ENCODE measurements at places on chromosomes 12 and 14. TPM values are rescaled to one million over a fixed set of nuclear protein-coding genes. Genes with fewer than 3 reads are reported as not detected.

GRCh38 chr14:45145214-45145613 lies 9.5 kb downstream of the FANCM start:
- no peak for DNase-seq
- H3K27me3 ChIP-seq = no peaks in the 10 kb centered on the region
- no peak overlapping the region for H3K4me3 ChIP-seq
- peaks cover 12% of the 10 kb centered on the region for H3K4me1 ChIP-seq
- no peak overlapping the region for H3K27ac ChIP-seq

- no peaks in the 10 kb centered on the region for H3K4me1 ChIP-seq
- H3K4me3 ChIP-seq = no peak overlapping the region
- no peaks in the 10 kb centered on the region for H3K27me3 ChIP-seq
- no peak overlapping the region for H3K27ac ChIP-seq
Observed at GRCh38 chr12:98612696-98613334, 19.3 kb downstream of the SLC25A3 start.

DNA sequence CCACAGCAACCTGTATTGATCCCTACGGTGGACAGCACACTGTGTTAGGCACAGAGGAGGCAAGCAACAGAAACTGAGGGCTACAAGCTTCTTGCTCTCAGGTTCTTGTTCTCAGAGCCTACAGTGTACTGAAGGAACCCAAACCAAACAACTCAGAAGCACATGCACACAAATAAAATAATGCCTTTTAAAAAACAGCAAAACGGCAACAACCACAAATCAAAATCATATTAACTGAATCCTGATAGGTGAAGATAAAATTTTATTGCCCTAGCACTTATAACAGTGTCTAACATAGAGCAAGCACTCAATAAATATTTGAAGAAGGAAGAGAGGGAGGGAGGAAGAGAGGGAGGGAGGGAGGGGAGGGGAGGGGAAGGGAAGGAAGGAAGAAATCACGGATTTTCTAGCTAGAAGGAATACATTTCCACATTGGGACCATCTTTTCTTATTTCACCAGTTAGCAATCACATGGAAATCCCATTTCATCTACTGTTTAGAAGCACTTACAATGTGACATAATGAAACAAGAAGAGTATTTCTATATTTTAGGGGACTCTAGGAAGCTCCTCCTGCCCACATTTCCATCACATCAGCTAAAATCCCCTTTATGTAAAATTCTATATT lies 27.2 kb downstream of the DMAC2L start:
- H3K27me3 ChIP-seq = no peaks in the 10 kb centered on the region
- peaks cover 2% of the 10 kb centered on the region for H3K36me3 ChIP-seq
- peaks cover 29% of the 10 kb centered on the region for H3K4me1 ChIP-seq
- H3K4me3 ChIP-seq = no peak overlapping the region

GRCh38 chr14:72986857-72987256 lies 40.0 kb downstream of the ZFYVE1 start:
- no peak overlapping the region for H3K4me3 ChIP-seq
- no peak overlapping the region for H3K27ac ChIP-seq
- H3K4me1 ChIP-seq = no peaks in the 10 kb centered on the region
- DNase-seq = no peak

DNA sequence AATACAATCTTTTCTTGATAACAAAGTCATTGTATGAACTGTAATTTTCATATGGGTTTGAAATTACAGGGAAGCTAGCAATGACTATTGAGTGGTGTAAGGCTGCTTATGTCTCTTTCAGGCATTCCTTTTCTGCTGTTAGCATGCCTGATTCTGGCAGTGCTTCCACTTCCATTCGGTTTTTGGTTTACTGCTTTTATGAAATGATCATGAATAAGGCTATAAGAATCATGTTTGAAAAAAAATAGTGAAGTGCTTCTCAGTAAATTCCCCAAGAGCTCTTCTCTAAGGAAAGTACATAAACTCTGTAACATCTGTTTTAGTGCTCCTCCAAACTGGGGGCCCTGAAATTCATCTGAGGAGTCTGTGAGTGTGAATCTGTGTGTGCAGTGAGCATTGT lies 434.0 kb upstream of the RGS6 start:
- peaks cover 6% of the 10 kb centered on the region for H3K36me3 ChIP-seq
- H3K4me3 ChIP-seq = no peak overlapping the region
- no peak overlapping the region for H3K27ac ChIP-seq
- peaks cover 16% of the 10 kb centered on the region for H3K4me1 ChIP-seq
- no peak for DNase-seq

DNA sequence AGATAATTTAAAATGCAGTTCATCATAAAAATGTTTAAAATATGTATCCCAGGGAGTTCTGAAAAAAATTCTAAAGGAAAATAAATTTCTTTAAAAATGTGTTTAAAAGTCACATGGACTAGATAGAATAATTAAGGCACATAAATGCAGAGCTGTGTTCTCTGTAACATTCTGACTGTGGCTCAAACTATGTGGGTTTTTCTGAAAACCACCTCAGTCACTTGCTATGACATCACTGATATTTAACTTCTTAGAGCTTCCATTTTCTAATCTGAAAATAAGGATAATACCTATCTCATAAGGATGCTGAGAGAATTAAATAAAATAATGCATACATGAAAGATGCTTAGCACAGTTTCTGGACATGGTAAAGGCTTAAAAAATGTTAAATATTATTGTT lies 107.3 kb downstream of the SLC41A2 start:
- no peaks in the 10 kb centered on the region for H3K4me1 ChIP-seq
- H3K4me3 ChIP-seq = no peak overlapping the region
- H3K36me3 ChIP-seq = no peaks in the 10 kb centered on the region
- no peak for DNase-seq
- no peaks in the 10 kb centered on the region for H3K27me3 ChIP-seq

- H3K27ac ChIP-seq = no peak overlapping the region
- H3K27me3 ChIP-seq = no peaks in the 10 kb centered on the region
- H3K36me3 ChIP-seq = no peaks in the 10 kb centered on the region
- H3K4me1 ChIP-seq = no peaks in the 10 kb centered on the region
- no peak for DNase-seq
Observed at GRCh38 chr12:132572106-132572505, 38.3 kb downstream of the LRCOL1 start.

DNA sequence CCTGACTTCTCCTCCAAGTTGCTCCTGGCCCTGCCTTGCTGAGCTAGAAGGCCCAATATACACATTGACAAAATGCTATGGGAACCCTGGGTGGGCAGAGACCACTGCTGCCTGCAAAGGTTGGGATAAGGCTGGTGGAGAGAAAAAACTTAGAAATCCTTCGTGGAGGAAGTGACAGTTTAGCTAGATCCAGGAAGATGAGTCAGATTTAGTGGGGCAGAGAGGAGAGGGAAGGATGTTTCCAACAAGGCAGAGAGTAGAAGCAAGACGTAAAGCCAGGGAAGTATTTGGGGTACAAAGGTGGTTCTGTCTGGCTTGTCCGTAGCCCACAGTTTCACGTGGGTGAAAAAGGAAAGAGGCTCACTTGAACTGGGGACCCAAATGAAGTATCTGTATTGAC lies 69.0 kb upstream of the CLMN start:
- H3K4me3 ChIP-seq = no peak overlapping the region
- H3K27me3 ChIP-seq = peaks cover 7% of the 10 kb centered on the region
- H3K27ac ChIP-seq = no peak overlapping the region
- H3K4me1 ChIP-seq = no peaks in the 10 kb centered on the region
- no peak for DNase-seq

DNA sequence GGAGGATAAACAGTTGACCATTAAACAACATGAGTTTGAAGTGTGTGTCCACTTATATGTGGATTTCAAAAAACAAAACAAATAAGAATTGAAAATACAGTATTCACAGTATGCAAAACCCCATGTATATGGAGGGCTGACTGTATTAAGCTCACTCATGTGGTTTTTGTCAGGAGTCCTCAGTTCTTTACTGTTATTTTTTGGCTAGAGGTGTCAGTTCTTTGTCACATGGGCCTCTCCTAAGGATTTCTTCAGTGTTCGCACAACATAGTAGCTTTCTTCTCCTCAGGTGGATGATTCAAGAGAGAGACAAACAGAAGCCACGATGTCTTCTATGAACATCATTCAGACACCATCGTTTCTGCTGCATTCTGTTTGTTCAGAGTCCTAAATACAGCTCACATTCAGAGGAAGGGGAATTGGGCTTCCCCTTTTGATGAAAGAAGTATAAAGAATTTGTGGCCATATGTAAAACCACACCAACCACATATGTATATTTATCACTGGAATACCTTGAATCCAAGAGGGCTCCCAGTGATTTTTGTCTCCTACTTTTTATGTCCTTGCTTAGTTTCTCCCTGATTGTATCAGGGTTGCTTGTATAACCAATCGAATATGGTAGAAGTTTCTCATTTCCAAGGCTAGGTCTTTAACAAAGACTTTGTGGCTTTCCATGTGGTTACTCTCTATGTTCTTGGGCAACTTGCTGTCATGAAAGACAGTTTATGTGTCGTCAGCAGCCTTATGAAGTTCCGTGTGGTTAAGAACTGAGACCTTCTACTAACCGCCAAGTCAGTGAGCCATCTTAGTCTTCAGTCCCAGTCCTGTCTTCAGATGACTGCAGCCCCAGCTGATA lies 18.9 kb downstream of the MNAT1 start:
- peaks cover 1% of the 10 kb centered on the region for H3K36me3 ChIP-seq
- peaks cover 40% of the 10 kb centered on the region for H3K4me1 ChIP-seq
- H3K4me3 ChIP-seq = peak overlapping the region; percentile 19
- H3K27ac ChIP-seq = peak overlapping the region; percentile 63

- no peaks in the 10 kb centered on the region for H3K27me3 ChIP-seq
- H3K4me3 ChIP-seq = peak overlapping the region; percentile 1
- peak overlapping the region; percentile 23 for H3K27ac ChIP-seq
- H3K4me1 ChIP-seq = peaks cover 73% of the 10 kb centered on the region
- peak; percentile 82 for DNase-seq
- peaks cover 22% of the 10 kb centered on the region for H3K36me3 ChIP-seq
Observed at GRCh38 chr12:51972849-51973273, 21.4 kb downstream of the ACVR1B start.

GRCh38 chr12:104551313-104551931 lies 94.7 kb downstream of the CHST11 start:
- DNase-seq = no peak
- H3K27me3 ChIP-seq = no peaks in the 10 kb centered on the region

GRCh38 chr12:59023861-59024424 lies 103.6 kb upstream of the LRIG3 start:
- no peaks in the 10 kb centered on the region for H3K36me3 ChIP-seq
- H3K4me3 ChIP-seq = no peak overlapping the region
- H3K27ac ChIP-seq = no peak overlapping the region
- no peaks in the 10 kb centered on the region for H3K27me3 ChIP-seq
- DNase-seq = no peak

- no peaks in the 10 kb centered on the region for H3K4me1 ChIP-seq
- H3K27me3 ChIP-seq = no peaks in the 10 kb centered on the region
- no peak overlapping the region for H3K27ac ChIP-seq
- DNase-seq = no peak
- no peak overlapping the region for H3K4me3 ChIP-seq
Observed at GRCh38 chr14:75960231-75960630, 21.6 kb downstream of the TGFB3 start.

- H3K27ac ChIP-seq = no peak overlapping the region
- H3K27me3 ChIP-seq = peaks cover 9% of the 10 kb centered on the region
- peak; percentile 10 for DNase-seq
- no peaks in the 10 kb centered on the region for H3K36me3 ChIP-seq
- no peak overlapping the region for H3K4me3 ChIP-seq
Observed at GRCh38 chr12:94743174-94743573, 92.8 kb upstream of the TMCC3 start.

DNA sequence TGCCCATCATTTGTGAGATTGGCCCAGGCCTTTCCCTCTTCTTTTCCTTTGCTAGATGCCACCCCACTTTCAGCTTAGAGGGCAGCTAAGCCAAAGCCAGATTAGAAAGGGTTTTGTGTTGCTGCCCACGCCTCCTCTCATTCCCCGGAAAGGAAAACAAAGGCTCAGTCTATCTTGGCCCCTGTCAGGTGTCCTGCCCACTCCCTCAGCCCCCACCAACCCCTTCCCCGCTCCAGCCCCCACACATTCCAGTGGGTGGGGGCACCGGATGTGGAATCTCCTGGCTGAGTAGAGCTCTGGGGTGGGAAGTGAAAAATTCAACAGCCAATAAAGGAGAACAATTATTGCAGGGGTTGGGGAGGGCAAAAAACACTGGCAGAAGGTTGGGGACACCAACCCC lies 2.2 kb downstream of the BLOC1S1 start:
- peaks cover 30% of the 10 kb centered on the region for H3K4me1 ChIP-seq
- no peak for DNase-seq
- peak overlapping the region; percentile 89 for H3K27ac ChIP-seq
- peak overlapping the region; percentile 86 for H3K4me3 ChIP-seq
- peaks cover 2% of the 10 kb centered on the region for H3K27me3 ChIP-seq
- peaks cover 4% of the 10 kb centered on the region for H3K36me3 ChIP-seq

The GXYLT1 gene
- 6.1 TPM for total RNA-seq

The ASB2 gene
- total RNA-seq = 25.5 TPM

The TPPP2 gene
- total RNA-seq = not detected

The C12orf50 gene
- 0.11 TPM for total RNA-seq

The A2ML1 gene
- not detected for total RNA-seq
